ENCODE measurements at places on chromosomes 3 and 15. TPM values are rescaled to one million over a fixed set of nuclear protein-coding genes. Genes with fewer than 3 reads are reported as not detected.

DNA sequence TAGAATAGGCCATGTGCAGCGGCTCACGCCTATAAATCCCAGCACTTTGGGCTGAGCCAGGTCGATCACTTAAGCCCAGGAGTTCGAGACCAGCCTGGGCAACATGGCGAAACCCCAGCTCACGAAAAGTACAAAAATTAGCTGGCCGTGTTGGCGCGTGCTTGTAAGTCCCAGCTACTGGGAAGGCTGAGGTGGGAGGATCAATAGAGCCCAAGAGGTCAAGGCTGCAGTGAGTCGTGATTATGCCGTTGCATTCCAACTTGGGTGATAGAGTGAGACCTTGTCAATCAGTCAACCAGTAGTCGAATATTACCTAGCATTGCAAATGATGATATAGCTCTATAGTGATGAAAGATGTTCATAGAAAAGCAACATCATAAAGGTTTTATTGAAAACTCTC, 51.9 kb downstream of the USP8 start:
- no peak for DNase-seq

DNA sequence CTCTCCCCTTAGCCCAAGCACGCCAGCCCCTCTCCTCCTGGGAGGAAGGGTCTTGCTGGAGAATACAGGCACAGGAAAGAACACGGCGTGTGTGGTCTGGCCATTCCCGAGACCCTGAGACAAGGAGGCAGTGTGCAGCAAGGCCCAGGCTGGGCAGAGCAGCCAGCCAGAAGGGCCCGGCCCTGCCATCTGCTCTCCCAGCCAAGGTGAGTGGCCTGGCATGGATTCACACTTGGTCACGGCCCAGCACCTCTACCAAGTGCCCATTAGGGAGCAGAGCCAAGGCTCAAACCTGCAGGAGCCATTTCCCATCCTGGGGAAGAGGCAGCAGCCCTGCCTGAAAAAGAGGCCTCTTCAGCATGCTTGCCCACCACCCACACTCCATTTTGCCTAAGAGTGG, 28.6 kb downstream of the MEGF11 start:
- no peak for DNase-seq

GRCh38 chr3:146558781-146559180, 14.4 kb upstream of the PLSCR1 start:
- DNase-seq: no peak

- DNase-seq: no peak
Measured at GRCh38 chr3:152095472-152095871, 173.3 kb upstream of the MBNL1 start.

DNA sequence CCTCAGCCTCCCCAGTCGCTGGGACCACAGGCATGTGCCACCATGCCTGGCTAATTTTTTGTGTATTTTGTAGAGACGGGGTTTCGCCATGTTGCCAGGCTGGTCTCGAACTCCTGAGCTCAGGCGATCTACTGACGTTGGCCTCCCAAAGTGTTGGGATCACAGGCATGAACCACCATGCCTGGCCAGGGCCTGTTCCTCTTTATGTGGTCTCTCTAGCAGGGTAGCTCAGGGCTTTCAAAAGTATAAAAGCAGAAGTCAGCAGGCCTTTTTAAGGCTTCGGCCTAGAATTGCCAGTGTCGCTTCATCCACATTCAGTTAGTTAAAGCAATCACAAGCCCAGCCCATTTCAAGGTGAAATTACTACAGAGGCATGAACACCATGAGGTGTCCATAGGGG, 7.6 kb downstream of the VHL start:
- DNase-seq: no peak

DNA sequence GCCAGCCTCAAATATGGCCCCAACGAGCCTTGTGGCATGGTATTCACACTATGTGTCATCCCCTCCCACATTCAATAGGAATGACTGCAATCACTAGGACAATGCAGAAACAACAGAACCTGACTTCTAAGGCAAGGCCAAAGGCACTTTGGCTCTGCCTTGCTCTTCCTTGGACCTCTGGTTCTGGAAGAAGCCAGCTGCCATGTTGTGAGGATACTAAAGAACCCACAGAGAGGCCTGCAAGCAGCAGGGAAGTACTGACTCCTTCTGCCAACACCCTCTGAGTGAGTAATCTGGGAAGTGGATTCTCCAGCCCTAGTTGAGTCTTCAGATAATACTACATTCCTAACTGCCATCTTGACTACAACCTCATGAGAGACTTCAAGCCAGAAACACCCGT, 64.7 kb downstream of the ADAMTS9 start:
- DNase-seq: no peak

- DNase-seq: no peak
Measured at GRCh38 chr15:83721981-83722380, 68.1 kb downstream of the ADAMTSL3 start.

DNA sequence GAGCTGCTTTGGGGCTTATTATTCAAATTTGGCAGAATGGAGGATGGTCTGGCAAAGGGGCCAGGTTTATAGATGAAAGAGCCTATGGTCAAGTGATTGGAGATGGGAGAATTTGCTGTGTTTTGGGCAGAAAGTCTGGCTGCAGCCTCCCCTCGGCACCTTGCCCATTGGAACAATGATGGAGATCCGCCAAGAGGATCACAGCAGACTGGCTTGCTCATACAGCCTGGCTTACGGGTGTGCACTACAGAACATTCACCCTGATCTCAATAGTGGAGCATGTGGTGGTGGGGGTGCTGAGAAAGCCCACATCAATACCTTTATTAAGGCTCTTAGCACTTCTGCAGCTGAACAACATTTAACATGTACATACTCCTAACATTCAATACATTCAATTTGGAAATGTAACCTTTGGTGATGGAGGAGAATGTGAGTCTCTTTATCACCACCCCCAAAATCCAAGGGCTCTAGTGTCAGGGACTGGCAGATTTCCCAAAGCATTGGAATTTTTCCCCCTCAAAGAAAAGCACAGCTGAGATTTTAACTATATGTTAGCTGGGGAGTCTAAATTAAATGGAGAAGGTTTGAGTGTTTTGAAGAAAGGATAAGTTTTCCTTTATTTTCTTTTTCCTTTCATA, 118.4 kb upstream of the TMC3 start:
- no peak for DNase-seq

DNA sequence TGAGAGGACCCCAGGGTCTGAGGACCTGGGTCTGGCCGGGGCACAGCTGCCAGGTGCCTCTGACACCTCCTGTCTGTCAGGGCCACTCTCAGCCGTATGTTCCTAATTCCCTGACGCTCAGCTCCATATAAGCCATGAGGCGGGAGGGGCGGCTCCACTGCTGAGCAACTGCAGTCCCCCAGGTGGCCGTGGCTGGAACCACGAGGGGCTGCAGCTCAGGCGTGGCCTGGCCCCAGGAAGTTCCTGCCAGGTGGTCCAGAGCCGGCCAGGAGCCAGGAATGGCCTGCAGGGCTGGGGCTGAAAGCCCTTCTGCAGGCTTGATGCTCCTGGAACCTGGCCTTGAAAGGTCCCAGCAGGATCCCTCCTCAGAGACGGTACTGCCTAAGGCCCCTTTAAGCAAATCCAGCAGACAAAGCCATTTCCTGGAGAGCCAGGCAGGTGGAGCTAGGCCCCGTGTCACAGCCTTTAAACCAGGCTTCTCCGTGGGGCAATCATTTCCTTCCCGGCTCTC, 118.0 kb downstream of the CHSY1 start:
- DNase-seq: no peak

- no peak for DNase-seq
Measured at GRCh38 chr3:115915061-115915460, 291.8 kb downstream of the GAP43 start.

- no peak for DNase-seq
Measured at GRCh38 chr15:66405615-66406014, 18.9 kb downstream of the MAP2K1 start.

DNA sequence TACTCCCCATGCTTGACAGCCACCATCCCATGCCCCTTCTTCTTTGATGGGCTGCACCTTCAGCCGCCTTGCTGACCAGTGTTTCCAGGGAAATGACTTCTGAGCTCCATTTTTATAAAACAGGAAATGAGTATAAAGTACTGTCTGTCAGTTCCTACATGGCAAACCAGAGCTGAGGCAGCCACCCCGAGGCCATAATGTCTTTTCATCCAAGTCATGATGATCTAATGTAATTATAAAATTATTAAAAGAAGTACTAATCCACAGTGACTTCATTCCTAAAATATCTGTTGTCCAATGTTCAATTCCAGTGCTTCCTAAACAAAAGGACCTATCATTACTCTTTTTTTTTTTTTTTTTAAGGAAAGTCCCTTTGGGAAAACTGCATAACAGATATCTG, 75.2 kb upstream of the HERC1 start:
- no peak for DNase-seq

DNA sequence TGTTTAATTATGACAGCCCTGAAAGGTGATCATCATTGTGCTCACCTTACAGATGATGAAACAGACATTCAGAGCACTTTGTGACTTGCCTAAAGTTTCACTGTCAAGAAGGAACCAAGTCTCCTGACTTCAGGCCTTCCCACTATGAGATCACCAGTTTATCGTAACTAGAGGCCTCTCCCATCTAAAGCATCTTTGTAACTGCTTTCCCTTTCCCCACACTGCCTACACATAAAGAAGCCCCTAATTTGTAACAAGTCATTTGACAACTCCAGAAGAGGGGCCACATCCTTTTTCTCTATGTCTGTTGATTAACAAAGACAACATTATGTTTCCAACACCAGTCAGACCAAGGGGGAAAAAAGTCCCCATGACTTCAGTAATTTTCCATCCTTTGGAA, 1.1 kb downstream of the KLHL6 start:
- DNase-seq: no peak

- DNase-seq: no peak
Measured at GRCh38 chr3:122774564-122774963, 19.1 kb downstream of the HSPBAP1 start.

GRCh38 chr3:5057272-5057671, 64.8 kb upstream of the ARL8B start:
- DNase-seq: no peak

GRCh38 chr3:15685927-15686326, 84.4 kb downstream of the BTD start:
- no peak for DNase-seq

DNA sequence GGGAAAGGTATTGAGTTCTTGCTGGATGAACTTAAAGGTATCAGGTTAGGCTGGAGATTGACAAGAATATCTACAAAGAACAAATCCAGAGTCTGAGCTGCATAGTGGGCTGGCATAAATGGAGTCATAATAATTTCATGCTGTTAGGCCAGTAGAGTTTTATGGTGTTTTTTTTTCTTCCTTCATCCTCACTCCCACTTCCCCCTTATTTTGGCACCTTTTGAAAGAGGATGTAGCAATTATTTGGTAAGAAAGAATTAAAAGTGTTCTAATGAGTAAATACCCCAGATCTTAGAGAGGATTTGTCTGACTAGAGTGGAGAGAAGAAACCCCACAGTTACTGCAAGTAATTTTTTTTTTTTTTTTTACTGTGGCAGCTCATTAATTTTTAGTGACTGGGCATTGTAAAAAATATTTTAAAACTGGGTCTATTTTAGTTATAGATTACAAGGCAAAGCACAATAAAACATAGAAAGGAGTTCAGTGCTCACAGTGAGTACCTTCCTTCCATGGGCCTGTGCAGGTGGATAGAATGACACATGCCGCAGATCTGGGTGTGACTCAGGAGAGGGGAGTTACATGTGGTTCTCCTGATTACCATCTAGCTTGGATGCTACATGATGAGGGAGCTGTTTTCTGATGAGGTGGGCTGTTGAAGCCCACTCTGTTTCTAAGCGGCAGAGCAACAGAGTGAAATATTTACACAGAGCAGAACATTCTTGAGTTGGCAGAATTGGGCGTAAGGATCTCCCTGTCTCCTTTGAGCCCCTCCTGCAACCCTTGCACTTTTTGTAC, 5.3 kb downstream of the EDEM1 start:
- peak; percentile 22 for DNase-seq

DNA sequence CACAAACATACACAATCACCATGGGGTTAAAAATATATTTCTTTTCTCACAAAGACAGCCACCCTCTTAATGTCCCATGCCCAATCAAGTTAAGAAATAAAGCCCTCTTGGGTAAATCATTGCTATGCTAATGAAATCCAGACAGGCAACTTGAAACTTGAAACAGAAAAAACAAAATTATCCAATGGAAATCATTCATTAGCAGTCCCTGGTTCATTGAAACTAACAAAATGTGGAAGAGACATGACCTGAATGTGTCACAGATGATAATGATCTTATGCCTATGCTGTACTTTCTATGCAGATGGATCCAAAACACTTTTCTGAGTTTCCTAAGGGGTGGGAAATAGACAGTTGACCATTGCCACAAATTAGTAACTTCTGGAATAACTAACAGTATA, 983.7 kb downstream of the MCTP2 start:
- DNase-seq: no peak

GRCh38 chr3:179304605-179305004, 18.2 kb upstream of the ZNF639 start:
- no peak for DNase-seq

- DNase-seq: no peak
Measured at GRCh38 chr15:76342382-76343201, 6.0 kb downstream of the ISL2 start.

GRCh38 chr15:41930867-41931222, 37.0 kb upstream of the SPTBN5 start:
- DNase-seq: no peak

DNA sequence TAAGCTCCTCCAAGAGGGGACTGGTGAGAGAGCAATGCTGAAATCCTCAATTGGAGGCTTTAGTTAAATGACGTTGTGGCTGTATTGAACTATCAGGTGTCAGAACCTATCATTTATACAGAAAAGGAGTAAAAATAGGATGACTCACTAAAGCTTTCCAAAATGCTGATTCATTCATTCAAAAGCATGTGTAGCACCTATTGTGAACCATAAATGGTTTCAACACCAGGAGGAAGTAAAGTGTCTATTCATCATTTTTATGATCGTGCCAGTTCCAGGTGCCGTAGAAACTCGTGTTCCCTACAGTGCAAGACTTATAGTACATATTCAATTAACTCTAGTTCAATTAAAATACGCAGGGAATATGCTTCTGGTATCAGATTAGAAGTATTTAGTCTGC, 66.5 kb upstream of the ARRDC4 start:
- no peak for DNase-seq

The CCDC39 gene
- total RNA-seq: not detected

The SCG5 gene
- not detected for total RNA-seq

The CTXN2 gene
- total RNA-seq: not detected

The ARHGAP11A gene
- total RNA-seq: 32.2 TPM

The XYLB gene
- 6.4 TPM for total RNA-seq

The STRIT1 gene
- total RNA-seq: not detected

Data from activated T-cell treated with anti-CD3 and anti-CD28 coated beads, Interleukin-2, amount 50 U/mL, for 4 hours (primary cell).